ENCODE measurements at places on chromosomes 11 and 22.

- DNase-seq = peak; percentile 93
Measured at GRCh38 chr22:22558972-22559603, at the start of gene PRAME. Gene PRAME (minus strand): TSS chr22:22559265. CDS start chr22:22556832, 2,433 bp downstream.

- no peak for DNase-seq
Measured at GRCh38 chr11:75479597-75480145, 46.1 kb downstream of the GDPD5 start.

DNA sequence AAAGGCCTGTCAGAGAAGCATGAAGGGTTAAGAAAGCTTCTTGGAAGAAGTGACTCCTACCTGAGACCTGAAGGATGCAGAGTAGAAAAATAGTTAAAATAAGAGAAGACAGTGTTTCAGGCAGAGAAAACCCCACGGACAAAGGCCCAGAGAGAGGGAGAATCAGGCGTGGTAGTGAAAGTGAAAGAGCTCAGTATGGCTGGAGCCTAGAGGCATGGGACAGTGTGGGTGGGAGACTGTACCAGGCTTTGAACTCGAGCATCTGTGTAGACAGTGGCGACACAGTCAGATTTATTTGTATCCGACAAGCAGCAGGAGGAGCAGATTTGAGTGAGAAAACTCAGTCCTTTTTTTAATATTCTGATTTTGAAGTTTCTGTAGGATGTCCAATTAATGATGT lies 360.0 kb downstream of the OPCML start:
- DNase-seq = no peak

- DNase-seq = no peak
Measured at GRCh38 chr11:13333456-13333957, 55.9 kb downstream of the BMAL1 start.

GRCh38 chr11:44542372-44542771 lies 23.1 kb upstream of the CD82 start:
- no peak for DNase-seq

Data from activated CD8-positive, alpha-beta T cell treated with anti-CD3 and anti-CD28 coated beads for 36 hours (primary cell).